ENCODE measurements at places on chromosomes 5 and 9. TPM values are rescaled to one million over a fixed set of nuclear protein-coding genes. Genes with fewer than 3 reads are reported as not detected.

Gene GOLM1
- 118 TPM for total RNA-seq

Gene SPATA31A3
- total RNA-seq, result not detected

Gene VAV2
- 39.3 TPM for total RNA-seq

Gene FGF18
- total RNA-seq, result 0.60 TPM

Gene IFNA2
- not detected for total RNA-seq

Gene PCDHB2
- 3.4 TPM for total RNA-seq

Gene ZNF618
- total RNA-seq, result 10.5 TPM

Gene GLDC
- 13.1 TPM for total RNA-seq

Gene DOCK8
- total RNA-seq, result 0.72 TPM

Gene ENTPD8
- 0.31 TPM for total RNA-seq

Gene COL5A1
- 39.0 TPM for total RNA-seq

Gene PLPPR1
- total RNA-seq, result not detected

Gene DMRT3
- not detected for total RNA-seq

Gene ANKRD34B
- not detected for total RNA-seq

Gene TRPM3
- not detected for total RNA-seq

Gene CFAP90
- total RNA-seq, result 0.89 TPM

Gene TMEM232
- total RNA-seq, result not detected

Gene SIL1
- 24.3 TPM for total RNA-seq

Gene GARIN3
- total RNA-seq, result not detected

Gene SVEP1
- 1.6 TPM for total RNA-seq

Gene NDUFS4
- 108 TPM for total RNA-seq

Gene FANCC
- 10.4 TPM for total RNA-seq

Gene PPP2R2B
- total RNA-seq, result 0.12 TPM

Gene OR1L8
- total RNA-seq, result not detected

Gene TLX3
- not detected for total RNA-seq

Gene TPPP
- 5.8 TPM for total RNA-seq

Gene DBH
- not detected for total RNA-seq

Gene ZNF354C
- 0.78 TPM for total RNA-seq

Gene RAB3C
- not detected for total RNA-seq

Gene OGN
- total RNA-seq, result not detected

Gene ANKRD33B
- total RNA-seq, result 12.6 TPM

Gene SHISAL2B
- total RNA-seq, result not detected

Gene LHFPL2
- total RNA-seq, result 39.0 TPM

Gene CCL27
- total RNA-seq, result 0.22 TPM

Gene CPLANE1
- total RNA-seq, result 2.1 TPM

Gene SLC6A3
- 0.15 TPM for total RNA-seq

Gene KIF4B
- not detected for total RNA-seq
